M059J (cell line): ENCODE measurements at places on chromosomes 11 and 22. TPM values are rescaled to one million over a fixed set of nuclear protein-coding genes. Genes with fewer than 3 reads are reported as not detected.

CNTF gene
- total RNA-seq = 0.17 and 0.89 TPM in 2 replicates

CALCA gene
- not detected in 2 replicates for total RNA-seq

ROBO4 gene
- total RNA-seq = 0.20 and 0.99 TPM in 2 replicates

C11orf65 gene
- 1.9 TPM in 1 of 2 replicates, not detected in the other for total RNA-seq

SHANK3 gene
- total RNA-seq = 0.30 and 0.71 TPM in 2 replicates

ARFGAP3 gene
- total RNA-seq = 41.2 and 64.6 TPM in 2 replicates

APOBEC3F gene
- total RNA-seq = 4.8 and 6.1 TPM in 2 replicates

OR5P2 gene
- not detected in 2 replicates for total RNA-seq

SYT7 gene
- 0.10 and 0.22 TPM in 2 replicates for total RNA-seq

TRPM5 gene
- not detected in 2 replicates for total RNA-seq

C1QTNF4 gene
- 0.10 TPM in 1 of 2 replicates, not detected in the other for total RNA-seq

SLC37A2 gene
- total RNA-seq = 7.2 and 11.8 TPM in 2 replicates

PANX2 gene
- total RNA-seq = 0.54 and 3.3 TPM in 2 replicates

DCUN1D5 gene
- total RNA-seq = 83.4 and 99.6 TPM in 2 replicates

DERL3 gene
- total RNA-seq = 0.44 and 0.49 TPM in 2 replicates

OR8K3 gene
- total RNA-seq = not detected in 2 replicates

GTSE1 gene
- 19.8 and 26.7 TPM in 2 replicates for total RNA-seq

PANX3 gene
- total RNA-seq = not detected in 2 replicates

GUCY1A2 gene
- 0.39 and 1.1 TPM in 2 replicates for total RNA-seq

SCT gene
- total RNA-seq = not detected in 2 replicates

GALNT18 gene
- total RNA-seq = 0.47 and 0.64 TPM in 2 replicates

OR2D2 gene
- total RNA-seq = not detected in 2 replicates

ACCS gene
- 0.39 and 2.3 TPM in 2 replicates for total RNA-seq

SAA4 gene
- not detected in 2 replicates for total RNA-seq

VSIG10L2 gene
- total RNA-seq = not detected in 2 replicates

PGA3 gene
- not detected in 2 replicates for total RNA-seq

TIGD3 gene
- 1.7 TPM in 1 of 2 replicates, not detected in the other for total RNA-seq

TUBA8 gene
- 1.3 and 1.7 TPM in 2 replicates for total RNA-seq

MRGPRX4 gene
- total RNA-seq = not detected in 2 replicates

TYR gene
- total RNA-seq = not detected in 2 replicates

CCDC188 gene
- 0.69 TPM in 1 of 2 replicates, not detected in the other for total RNA-seq

GGT1 gene
- total RNA-seq = 1.6 and 3.2 TPM in 2 replicates

PDE3B gene
- total RNA-seq = not detected in 2 replicates
